Substantia nigra (tissue), 51 donors: ENCODE measurements at places on chromosomes 13 and 19.

DNA sequence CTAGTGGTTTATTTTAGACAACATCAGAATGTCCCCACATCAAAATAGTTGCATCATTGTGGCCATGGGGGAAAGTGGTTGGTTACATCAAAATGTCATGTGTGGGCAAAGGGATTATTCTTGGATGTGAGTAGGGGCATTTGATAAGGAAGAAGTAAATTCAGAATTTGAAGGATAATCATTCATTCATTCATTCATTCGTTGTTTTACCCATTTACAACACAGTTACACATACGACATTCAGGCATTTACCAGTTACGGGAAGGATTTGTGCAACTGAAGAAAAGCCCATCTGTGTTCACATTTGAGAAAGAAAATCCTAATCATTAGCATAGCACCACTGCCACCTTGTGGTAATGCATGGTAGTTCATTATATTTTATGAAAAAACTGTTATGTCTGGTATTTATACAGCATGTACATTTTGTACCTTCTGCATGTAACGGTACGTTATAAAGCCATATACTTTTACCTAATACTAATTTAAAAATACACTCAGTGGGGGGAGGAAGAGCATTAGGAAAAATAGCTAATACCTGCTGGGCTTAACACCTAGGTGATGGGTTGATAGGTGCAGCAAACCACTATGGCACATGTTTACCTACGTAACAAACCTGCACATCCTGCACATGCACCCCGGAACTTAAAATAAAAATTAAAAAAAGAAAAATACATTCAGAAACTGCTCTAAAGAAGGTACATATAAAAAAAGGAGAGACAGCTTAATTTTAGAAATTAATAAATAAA lies 62.1 kb downstream of the DGKH start:
- DNase-seq, result no peak

DNA sequence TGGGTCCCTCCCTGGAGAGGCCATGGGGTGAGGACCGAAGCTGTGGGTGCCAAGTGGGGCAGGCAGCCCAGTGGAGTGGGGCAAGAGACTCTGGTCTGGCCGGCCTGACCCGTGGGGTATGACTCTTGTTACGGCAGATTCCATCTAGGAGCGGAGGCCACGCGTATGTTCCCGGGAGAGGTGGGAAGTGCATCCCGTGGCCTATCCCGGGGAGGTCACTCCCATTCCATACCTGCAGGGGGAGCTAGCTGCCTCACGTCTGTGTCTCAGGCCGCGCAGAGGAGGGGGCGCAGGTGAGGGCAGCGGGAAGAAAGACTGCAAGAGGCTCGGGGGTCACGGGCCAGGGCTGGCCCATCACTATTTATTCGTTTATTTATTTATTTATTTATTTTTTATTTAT lies 4.9 kb downstream of the CSNK1G2 start:
- DNase-seq, result no peak

DNA sequence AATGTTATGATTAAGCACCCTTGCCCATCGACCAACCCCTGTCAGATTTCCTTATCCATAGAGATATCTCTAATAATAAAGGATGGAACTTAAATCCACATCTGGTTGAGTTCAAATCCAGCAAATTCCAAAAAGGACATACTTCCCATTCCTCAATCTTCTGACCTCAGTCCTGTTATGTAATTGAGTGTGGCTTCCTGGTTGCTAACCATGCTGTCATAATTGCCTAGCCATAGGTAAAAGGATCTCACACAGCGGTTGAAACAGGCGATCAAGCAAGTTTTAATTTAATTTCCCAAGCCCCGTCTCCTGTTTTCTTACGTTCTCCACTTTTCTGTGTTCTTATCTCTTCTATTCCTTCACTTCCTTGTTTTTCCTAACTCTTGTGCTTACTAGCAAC lies 550.3 kb downstream of the GPC6 start:
- no peak for DNase-seq

GRCh38 chr19:48992581-48993174 lies 431 bp downstream of the GYS1 start:
- DNase-seq, result peak; percentile 48

DNA sequence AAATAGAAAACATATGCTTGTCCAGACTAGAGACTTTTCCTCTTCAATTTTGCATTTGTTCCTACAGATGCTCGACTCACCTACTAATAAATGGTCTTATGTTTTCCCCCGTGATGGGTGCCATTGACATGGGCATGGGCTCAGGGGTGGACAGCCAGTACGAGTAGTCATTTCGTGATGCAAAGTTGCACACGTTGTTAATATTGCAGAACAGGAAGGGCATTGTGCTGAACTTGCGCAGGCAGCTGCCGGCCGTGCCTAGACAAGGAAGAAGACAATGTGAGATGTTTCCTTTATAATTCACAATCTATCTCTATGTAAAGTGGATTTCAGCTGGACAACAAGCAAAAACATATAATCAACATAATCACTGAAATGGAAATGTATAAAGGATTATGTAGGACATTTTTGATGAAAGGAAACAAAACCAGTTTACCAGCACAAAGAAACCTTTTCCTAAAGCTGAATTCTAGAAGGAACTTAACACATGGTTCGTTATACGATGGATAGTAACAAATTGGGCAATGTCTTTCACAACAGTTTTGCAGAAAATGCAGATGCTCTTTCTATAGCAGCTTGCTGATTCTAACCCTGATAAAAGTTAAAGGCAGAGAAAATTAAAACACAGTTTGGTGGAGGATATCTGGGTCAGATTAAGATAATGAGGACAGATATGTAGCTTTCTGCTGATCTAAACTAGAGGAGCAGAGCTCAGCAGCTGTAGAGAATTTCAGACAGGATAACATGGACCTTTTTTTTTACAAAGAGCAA lies 145.7 kb downstream of the COL4A1 start:
- no peak for DNase-seq

DNA sequence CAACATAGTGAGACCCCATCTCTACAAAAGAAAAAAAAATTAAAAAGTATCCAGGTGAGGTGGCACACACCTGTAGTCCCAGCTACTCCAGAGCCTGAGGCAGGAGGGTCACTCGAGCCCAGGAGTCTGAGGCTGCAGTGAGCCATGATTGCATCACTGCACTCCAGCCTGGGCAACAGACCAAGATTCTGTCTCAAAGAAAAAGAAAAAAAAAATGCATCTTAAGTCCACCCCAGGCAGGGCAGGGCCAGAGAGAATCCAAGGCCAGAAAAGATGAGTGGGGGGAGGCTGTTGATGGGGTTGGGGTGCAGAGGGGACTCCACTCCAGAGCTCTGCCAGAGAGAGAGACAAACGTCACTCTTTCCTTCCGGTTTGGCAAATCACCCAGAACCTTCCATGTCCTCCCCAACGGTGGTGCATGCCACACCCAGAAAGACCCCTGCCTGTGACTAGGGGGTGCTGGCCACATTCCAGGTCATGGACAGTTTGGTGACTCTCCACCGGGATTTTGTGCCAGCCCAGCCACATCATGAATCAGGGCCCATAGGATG lies 431 bp downstream of the FUT3 start:
- DNase-seq, result no peak

- no peak for DNase-seq
These were observed 1362.0 kb downstream of the PCDH9 start for GRCh38 chr13:65868099-65868498.

- no peak for DNase-seq
These were observed 8.3 kb upstream of the MZF1 start for GRCh38 chr19:58581227-58582141.

- DNase-seq, result no peak
These were observed 11.3 kb downstream of the AP1M1 start for GRCh38 chr19:16208847-16209665.

- DNase-seq, result no peak
These were observed 632 bp downstream of the NPAS1 start for GRCh38 chr19:47020132-47020805.

DNA sequence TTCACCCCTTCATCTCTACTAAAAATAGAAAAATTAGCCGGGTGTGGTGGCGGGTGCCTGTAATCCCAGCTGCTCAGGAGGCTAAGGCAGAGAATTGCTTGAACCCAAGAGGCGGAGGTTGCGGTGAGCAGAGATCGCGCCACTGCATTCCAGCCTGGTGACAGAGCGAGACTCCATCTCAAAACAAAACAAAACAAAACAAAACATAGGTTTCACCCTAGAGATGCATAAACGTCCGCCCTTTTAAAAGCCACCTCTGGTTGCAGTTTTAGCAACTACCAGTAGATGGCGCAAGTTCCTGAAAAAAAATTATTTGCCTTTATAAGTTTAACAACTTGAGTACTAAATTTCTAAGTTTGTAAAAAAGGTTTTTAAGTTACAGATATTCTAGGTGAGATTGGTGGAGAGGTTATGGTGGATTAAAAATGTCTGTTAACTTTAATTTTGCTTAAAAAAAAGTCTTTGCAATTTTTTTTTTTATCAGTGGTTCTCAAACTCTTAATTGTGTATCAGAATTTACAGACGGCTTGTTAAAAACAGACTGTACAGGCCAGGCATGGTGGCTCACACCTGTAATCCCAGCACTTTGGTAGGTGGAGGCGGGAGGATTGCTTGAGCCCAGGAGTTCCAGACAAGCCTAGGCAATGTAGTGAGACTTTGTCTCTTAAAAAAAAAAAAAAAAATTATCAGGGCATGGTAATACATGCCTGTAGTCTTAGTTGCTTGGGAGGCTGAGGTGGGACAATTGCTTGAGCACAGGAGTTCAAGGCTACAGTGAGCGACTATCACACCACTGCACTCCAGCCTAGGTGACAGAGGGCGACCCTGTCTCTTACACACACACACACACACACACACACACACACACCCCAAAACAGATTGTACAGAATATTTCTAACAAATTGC lies 42.1 kb downstream of the NAA16 start:
- DNase-seq, result no peak

DNA sequence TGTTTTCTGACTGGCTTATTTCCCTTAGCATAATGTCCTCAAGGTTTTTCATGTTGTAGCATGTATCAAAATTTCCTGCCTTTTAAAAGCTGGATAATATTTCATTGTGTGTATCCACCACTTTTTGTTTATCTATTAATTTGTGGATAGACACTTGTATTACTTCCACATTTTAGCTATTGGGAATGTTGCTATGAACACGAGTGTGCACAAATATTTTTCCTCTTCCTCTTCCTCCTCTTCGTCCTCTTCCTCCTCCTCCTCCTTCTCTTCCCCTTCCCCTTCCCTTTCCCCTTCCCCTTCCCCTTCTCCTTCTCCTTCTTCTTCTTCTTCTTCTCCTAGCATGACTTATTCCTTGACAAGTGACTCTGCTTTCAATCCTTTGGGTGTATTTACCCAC lies 51.2 kb upstream of the KL start:
- no peak for DNase-seq

- no peak for DNase-seq
These were observed 130.7 kb downstream of the STK24 start for GRCh38 chr13:98446234-98446621.

- no peak for DNase-seq
These were observed 11.3 kb upstream of the UBL3 start for GRCh38 chr13:29861694-29862110.

GRCh38 chr13:36997716-36998427 lies 1.3 kb downstream of the ALG5 start:
- DNase-seq, result no peak

GRCh38 chr13:40351537-40352379 lies 314.7 kb downstream of the FOXO1 start:
- no peak for DNase-seq

DNA sequence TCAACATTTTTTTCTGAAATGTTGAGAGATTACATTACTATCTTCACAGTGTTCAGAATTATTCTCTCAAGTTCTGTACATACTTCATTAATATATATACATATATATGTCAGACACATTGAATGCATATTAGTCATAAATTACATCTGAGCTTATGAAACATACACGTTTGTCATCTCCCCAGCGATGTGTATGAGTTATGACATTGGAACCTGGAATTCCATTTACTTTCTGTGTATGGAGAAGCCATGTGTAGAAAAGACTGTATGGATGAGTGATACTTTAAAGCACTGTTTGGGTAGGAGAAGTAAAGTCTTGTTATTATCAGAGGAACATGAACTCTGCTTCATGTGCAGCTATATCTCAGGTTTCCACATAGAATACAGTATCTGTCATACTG lies 167.2 kb downstream of the FGF14 start:
- DNase-seq, result no peak

DNA sequence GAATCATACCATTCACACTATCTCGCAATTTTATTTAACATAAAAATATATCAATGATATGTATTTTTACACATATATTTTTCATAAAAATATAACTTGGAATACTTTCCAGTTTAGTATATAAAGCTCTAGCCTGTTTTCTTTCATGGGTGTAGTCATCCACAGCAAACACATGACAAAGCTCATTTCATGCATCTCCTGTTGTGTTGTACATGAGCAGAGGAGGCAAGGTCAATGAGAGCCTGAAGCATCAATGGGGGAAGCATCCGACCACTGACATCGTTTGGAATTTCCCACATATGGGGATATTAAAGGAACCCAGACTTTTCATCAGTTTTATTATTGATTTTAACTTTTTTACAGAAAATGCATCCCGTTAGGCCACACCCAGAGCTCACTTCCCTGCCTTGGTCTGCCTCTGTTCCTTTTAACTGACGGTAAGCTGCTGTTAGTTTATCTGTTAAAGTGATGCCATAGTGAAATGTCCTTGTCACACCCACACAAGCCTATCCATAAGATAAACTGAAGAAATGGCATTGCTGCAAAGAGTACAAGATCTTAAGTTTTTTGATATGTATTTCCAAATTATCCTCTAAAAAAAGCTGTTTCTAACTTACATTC lies 44.0 kb downstream of the MIPEP start:
- no peak for DNase-seq

- DNase-seq, result no peak
These were observed 533.0 kb downstream of the MYO16 start for GRCh38 chr13:109162248-109163036.

GRCh38 chr13:31927219-31927653 lies 104.3 kb upstream of the FRY start:
- no peak for DNase-seq

DNA sequence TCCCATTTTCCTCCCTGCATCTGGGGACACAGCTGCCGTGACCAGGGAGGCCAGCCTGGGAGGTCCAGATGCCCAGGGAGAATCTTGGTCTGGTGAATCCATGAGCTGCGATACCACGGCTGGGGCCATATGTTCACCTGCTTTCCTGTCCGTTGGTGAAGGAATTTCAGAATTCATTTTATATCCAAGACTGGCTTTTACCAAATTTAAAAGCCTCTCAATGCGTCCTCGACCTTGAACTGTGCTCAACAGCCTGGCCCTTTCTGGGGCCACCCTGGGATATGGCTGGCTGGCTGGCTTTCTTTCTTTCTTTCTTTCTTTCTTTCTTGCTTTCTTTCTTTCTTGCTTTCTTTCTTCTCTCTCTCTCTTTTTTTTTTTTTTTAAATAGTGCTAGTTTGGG lies 22.2 kb upstream of the GDF15 start:
- no peak for DNase-seq

DNA sequence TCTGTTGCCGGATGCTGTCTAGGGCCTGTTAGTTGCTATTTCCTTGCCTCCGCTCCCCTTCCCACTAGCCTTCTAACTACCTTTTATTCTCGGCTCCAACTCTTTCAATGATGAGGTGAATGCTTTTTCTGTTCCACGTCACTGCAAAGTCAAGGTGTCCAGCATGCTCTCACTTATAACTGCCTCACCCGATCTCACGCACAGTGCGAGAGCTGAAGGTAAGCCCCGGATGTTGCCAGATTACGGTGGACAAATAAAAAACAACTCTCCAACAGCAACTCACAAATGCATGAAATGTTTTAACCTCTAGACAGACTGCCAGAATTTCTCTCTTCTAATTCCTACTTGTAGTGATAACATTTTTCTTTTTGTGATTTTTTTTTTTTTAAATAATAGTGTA lies 169.9 kb downstream of the STK24 start:
- DNase-seq, result no peak
